ENCODE measurements at places on chromosomes 1 and 21.

- no peak for DNase-seq
Observed at GRCh38 chr1:64745986-64746940, 1.4 kb downstream of the RAVER2 start.

DNA sequence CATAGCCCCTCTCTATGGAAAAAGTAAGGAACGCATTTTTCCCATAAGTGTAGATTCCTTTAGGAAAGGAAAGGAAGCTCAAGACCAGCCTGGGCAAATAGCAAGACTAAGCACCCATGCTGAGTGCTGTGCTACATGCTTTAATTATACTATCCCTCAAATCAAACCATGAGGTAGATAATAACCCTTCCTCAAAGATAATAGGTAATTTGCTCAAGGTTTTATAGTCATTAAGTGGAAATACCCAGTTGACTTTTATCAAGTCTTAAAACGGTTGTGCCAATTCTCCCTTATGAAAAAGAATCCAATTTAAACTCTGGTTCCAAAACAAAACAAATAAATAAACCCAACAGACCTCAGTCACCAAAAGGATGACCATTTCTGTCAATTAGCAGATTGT, 3.4 kb downstream of the KIAA0319L start:
- DNase-seq: no peak

- no peak for DNase-seq
Observed at GRCh38 chr1:180255536-180256340, 25.7 kb downstream of the LHX4 start.

GRCh38 chr1:113783254-113784103, 24.2 kb upstream of the PHTF1 start:
- no peak for DNase-seq

DNA sequence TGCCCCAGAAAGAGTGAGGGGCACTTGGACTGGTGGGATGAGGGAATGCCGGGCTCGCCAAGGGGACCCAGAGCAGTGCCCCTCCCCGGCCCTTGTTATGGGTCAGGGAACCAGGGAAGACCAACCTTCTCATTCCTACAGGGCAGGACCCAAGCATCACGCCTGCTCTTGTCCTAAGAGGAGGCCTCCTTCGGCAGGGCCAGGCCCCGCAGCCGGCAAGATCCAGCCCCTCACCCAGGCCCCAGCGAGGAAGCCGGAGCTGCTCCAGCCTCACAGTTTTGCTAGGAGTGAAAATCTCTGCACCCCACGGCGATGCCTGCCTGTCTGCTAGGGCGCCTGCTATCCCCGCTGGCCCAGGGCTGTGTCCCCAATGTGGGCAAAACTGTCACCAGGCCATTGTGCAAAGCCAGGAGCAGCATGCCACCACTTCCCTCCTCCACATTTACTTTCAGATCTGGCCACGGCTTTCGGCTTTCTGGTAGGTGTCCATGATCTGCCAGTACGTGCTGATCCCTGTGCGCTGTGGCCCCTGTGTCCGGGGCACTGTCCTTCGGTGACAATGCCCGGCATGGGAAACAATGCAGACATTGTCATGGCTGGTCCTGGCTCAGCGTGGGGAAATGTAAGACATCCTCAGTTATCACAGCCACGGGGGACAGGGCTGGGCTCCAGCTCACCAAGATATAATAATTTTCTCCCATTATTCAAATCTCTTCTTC, 9.6 kb downstream of the ACTRT2 start:
- no peak for DNase-seq

DNA sequence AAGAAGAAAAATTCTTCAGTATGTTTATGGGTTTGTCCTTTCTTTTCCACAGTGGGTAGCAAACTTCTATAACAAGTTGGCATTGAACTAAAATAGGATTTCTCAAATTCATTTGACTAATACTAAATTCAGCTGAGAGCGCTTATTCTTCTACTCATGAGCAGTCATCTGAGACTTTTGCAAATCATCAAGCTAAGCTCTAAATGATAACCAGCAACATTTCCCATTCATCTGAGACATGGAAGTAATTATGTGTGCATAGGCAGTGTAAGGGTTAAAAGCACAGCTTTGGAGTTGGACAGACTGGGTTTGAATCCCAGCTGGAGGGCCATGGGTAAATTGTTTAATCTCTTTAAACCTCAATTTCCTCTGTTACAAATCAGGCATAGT, 18.3 kb upstream of the CNR2 start:
- no peak for DNase-seq

GRCh38 chr1:22418933-22419382, 32.7 kb upstream of the ZBTB40 start:
- no peak for DNase-seq

GRCh38 chr1:94606471-94606870, 64.9 kb upstream of the F3 start:
- DNase-seq: no peak

DNA sequence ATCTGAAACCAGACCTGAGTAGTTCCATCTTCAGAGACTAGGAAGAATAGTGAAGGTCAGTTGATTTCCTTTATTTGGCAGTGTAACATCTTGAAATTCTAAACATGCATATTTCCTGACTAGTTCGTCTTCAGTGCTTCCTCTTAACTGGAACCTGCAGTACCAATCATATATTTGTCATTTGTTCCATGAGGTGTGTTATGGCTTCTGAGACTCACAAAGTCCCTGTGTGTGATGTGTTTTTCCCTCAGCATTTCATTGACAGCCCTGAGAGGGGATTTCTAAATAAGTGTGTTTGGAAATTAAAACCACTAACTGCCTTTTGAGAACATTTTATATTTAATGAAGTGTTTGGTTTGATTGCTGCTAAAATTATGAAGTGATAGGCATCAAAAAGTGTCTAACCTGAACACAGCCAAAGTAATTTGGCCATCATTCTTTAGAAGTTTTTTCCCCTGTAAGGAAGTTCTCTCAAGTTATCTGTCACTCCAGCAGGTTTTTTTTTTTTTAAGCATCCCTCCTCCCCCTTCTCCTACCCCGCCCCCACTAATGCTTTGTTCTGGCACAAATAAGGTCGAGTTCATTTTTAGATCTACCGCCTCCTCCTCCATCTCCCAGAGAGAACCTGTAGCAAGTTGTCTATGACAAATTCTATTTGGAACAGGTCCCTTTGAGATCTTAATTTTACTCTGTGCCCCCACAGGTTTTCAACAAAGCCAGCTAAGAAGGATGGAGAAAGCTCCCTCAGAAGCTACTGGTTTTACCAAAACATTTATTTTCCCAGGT, 61.4 kb downstream of the TMEM200B start:
- no peak for DNase-seq

- no peak for DNase-seq
Observed at GRCh38 chr1:201459775-201460174, 9.2 kb downstream of the PHLDA3 start.

DNA sequence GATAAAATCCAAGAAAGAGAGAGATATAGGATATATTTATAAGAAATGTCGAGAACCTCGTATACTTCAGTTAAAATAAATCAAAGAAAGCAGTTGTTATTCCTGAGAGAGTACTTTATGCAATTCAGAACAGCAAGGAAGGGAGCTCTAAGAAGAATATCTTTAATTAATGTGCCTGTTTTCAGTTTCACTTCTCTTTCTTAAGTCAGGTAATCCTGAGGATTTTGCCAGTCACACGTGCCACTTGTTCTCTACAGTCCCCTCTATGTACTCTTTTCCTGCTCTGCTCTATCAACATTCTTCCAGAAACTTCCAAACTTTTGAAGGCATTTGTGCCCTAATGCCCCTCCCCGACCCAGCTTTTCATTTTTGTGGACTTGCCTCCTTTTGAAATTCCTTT, 211.9 kb downstream of the AKT3 start:
- DNase-seq: no peak

- DNase-seq: no peak
Observed at GRCh38 chr1:31926252-31926651, 11.9 kb downstream of the PTP4A2 start.

DNA sequence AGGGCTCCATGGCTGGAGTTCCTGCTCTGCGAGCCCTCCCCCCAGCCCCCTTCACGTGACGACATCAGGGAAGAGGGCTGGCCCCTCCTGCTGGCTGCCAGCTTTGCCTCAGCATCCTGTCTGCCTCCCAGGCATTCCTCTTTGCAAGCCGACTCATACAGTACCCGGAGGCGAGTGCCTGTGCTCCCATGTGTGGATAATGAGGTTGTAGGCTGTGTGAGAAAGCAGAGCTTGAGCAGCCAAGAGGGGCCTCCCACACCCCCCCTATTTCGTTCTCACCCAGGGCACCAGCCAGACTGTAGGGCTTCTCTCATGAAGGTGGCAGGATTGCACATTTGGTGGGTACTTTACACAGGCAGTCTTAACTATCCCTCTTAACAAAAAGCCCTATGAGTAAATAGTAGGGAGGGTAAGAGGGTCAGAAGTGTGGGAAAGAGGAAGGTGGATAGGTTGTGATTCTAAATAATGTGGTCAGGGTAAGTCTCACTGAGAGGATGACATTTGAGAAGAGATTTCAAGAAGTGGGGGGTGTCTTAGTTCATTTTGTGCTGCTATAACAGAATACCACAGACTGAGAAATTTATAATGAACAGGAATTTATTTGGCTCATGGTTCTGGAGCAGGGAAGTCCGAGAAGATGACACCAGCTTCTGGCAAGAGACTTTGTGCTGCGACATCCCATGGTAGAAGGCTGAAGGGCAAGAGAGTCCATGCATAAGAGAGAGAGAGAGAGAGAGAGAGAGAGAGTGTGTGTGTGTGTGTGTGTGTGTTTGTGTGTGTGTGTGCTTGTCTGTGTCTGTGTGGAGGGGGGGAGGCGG, 113.5 kb downstream of the OMA1 start:
- no peak for DNase-seq

- DNase-seq: no peak
Observed at GRCh38 chr21:46250146-46250725, 21.7 kb upstream of the LSS start.

DNA sequence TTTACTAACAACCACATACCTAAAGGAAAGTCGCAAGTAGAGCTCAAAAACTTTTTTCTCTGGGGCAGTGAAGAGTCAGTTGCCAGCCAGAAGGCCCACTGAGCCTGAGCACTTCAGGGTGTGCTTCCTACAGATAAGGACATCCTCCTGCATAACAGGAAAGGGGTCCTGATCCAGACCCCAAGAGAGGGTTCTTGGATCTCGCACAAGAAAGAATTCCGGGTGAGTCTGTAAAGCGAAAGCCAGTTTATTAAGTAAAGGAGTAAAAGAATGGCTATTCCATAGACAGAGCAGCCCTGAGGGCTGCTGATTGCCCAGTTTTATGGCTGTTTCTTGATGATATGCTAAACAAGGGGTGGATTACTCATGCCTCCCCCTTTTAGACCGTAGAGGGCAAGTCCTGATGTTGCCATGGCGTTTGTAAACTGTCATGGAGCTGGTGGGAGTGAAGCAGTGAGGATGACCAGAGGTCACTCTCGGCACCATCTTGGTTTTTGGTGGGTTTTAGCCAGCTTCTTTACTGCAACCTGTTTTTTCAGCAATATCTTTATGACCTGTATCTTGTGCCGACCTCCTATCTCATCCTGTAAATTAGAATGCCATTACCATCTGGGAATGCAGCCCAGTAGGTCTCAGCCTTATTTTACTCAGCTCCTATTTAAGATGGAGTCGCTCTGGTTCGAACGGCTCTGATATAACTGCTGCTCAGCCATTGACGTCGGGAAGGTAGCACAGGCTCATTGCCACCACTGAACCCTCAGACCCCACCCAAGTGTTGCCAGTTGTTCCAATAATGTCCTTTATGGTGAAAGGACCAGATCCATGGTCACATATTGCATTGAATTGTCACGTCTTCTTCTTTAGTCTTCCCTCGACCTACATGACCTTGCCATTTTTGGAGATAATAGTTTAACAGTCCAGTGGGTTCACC, 96.6 kb upstream of the ERRFI1 start:
- DNase-seq: no peak

DNA sequence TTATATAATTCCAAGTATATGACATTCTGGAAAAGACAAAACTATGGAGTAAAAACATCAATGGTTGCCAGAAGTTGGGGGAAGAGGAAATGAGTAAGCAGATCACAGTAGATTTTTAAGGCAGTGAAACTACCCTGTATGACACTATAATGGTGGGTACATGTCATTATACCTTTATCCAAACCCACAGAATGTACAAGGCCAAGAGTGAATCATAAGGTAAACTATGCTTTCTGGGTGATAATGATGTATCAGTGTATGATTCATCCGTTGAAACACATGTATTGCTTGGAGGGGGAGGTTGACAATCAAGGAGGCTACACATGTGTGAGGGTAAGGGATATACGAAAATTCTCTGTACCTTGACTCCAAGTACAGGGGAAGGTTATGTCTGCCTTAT, 862.7 kb downstream of the PLA2G4A start:
- no peak for DNase-seq

GRCh38 chr1:158969166-158969565, 37.8 kb downstream of the PYHIN1 start:
- DNase-seq: no peak

DNA sequence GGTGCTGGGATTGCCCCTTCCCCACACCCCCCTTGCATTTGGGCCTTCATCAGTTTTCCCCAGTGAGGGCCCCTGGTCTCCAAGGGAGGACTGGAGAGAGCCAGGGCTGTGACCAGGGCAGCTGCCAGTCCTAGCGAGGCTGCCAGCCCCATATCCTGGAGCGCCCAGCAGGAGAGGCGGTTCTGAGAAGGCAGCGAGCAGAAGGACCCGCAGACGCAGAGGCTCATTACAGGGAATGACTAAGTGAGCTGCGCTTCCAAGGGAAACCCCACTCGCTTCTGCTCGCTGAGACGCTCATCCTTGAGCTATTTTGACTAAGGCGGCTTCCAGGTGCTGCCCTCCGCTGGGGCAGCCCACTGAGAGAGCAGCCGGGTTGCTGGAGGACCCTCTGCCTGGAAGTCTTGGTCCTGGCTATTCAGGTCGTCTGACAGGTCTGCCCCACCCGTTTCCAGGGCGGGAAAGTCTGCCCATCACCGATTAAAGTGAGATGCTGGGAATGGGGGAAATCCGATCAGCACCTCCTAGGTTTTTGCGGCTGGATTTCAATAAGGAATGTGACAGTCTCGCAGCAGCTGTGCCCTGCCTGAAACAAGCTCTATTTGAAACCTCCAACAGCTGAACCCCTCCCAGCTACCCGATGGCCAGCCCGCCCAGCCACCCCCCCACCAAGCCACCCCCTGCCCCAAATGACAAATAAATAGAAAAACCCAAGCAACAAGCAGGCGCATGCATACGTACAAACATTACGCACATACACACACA, 2.8 kb downstream of the KCNN3 start:
- no peak for DNase-seq
